Activated T-helper 17 cell treated with anti-CD3 and anti-CD28 coated beads, Interleukin-2, amount 50 U/mL, for 72 hours (primary cell): ENCODE measurements at places on chromosomes 7 and 10. TPM values are rescaled to one million over a fixed set of nuclear protein-coding genes. Genes with fewer than 3 reads are reported as not detected.
A peak's percentile ranks its signal among the peaks of the same experiment; 100 is the strongest.

PTPN20 gene
- 0.22 TPM for total RNA-seq

ZPBP gene
- total RNA-seq, result not detected

DNA sequence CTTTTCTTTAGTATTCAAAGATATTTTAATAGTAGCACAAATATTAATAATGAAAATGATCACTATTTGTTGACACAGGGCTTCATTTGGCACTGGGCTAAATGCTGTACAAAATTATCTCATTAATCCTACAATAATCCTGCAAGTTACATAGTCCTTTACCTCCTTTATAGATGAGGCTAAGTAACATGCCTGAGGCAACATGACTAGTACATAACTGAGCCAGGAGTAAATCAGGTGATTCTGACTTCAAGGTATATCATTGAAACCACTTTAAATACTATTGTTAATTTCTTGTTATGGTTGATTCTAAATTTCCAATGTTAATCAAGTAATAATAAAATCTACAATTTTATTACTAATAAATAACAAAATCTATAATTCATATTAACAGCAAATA lies 39.8 kb downstream of the SEM1 start:
- no peak for ATAC-seq

- ATAC-seq, result no peak
Measured at GRCh38 chr10:121087129-121087528, 236.0 kb downstream of the WDR11 start.

C10orf105 gene
- total RNA-seq, result 1.0 TPM

GRCh38 chr10:30812018-30812851 lies 182.7 kb upstream of the LYZL2 start:
- peak; percentile 52 for ATAC-seq

GRCh38 chr10:129078346-129078745 lies 388.7 kb upstream of the MGMT start:
- no peak for ATAC-seq

- no peak for ATAC-seq
Measured at GRCh38 chr7:33630359-33630758, 275.0 kb upstream of the BMPER start.

MYO3A gene
- not detected for total RNA-seq

GRCh38 chr10:5547931-5548660 lies 23.3 kb downstream of the CALML3 start:
- no peak for ATAC-seq

OR2A42 gene
- total RNA-seq, result not detected

DNA sequence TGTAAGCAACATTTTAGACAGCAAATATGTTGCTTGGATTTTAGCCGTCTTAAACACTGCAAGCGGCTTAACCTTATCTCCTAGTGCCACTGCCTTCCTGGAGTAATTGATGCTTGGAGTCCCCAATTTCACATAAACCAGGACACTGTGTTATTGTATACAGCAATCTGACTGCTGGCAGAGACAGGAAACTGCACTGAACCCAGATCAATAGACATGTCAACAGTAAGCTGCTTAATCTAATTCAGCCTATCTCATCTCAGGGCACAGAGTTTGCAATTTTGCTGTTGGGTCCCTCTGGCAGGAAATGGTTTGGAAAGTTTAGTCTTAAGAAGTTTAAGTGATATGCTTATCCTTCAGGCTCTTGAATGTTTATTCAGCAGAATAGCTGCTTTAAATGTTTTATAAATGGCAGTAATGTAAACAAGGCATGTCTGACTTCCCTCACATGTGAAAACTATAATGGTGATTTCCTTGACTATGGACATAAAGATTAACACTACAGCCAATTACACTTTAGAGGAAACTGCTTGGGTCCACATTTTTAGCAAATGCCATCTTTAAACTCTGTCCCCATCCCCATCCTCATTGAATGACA lies 598.6 kb downstream of the PARD3 start:
- ATAC-seq, result no peak

GRCh38 chr7:106610996-106611886 lies 49.7 kb downstream of the CCDC71L start:
- no peak for ATAC-seq

DNA sequence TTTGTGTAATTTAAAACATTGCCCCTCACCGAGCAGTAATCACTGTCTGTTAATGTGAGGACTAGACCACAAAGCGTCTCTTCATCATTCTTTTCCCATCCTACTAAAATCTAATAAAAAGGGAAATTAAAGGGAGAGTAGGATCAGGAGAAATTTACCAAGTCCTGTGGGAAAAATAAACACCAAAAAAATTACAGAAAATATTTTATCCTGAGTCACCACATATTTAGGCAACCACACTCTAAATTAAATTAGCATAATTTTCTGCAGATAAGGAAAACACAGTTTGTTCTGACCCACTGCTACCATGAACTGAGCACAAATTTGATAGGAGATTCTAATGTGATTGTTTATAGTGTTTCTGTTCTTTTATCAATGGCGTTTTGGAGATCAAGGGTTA lies 49.3 kb downstream of the CCDC6 start:
- no peak for ATAC-seq
